ENCODE measurements at places on chromosomes 12 and 14. TPM values are rescaled to one million over a fixed set of nuclear protein-coding genes. Genes with fewer than 3 reads are reported as not detected.

GRCh38 chr14:46306267-46306666, 345.3 kb downstream of the RPL10L start:
- no peak for DNase-seq

DNA sequence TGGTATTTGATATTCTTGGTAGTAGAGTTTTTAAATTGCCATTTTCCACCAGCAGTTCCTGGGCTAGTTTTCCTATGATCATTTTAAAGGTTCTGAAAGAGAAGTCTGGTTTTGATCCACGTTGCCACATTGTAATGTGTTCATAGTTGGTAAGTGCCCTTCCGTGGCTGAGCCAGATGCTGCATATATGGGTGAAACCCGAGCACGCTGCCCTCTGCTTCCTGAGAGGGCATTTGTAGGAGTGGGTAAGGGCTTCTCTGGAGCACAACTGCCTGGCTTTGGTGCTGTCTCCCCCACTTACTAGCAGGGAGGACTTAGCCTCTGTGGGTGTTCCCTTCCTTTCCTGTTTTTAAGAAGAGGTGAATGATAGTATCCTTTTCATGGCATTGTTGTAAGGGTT, 7.1 kb downstream of the SNRNP35 start:
- DNase-seq, result no peak

- DNase-seq, result no peak
Measured at GRCh38 chr12:61823102-61823501, 437.1 kb upstream of the USP15 start.

The DIP2B gene
- total RNA-seq, result 24.4 TPM

DNA sequence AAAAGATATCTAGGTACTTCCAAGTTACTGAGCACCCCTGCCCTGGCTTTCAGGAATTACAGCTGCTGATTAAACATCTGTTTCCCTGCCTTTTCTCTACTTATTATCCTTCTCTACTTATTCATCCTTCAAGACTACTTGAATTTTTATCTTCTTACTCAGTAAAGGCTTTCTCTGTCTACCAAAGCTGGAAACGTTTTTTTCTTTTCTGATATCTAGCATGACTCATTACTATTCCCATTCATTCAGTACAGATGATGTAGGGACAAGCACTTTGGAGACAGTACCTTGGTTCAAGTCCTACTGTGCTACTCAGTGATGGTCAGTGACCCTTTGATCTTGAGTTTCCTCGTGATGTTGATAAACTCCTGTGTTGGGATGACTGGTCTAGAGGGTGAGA, 848.7 kb downstream of the NRXN3 start:
- peak; percentile 57 for DNase-seq

The CDKN3 gene
- total RNA-seq, result 56.5 TPM

DNA sequence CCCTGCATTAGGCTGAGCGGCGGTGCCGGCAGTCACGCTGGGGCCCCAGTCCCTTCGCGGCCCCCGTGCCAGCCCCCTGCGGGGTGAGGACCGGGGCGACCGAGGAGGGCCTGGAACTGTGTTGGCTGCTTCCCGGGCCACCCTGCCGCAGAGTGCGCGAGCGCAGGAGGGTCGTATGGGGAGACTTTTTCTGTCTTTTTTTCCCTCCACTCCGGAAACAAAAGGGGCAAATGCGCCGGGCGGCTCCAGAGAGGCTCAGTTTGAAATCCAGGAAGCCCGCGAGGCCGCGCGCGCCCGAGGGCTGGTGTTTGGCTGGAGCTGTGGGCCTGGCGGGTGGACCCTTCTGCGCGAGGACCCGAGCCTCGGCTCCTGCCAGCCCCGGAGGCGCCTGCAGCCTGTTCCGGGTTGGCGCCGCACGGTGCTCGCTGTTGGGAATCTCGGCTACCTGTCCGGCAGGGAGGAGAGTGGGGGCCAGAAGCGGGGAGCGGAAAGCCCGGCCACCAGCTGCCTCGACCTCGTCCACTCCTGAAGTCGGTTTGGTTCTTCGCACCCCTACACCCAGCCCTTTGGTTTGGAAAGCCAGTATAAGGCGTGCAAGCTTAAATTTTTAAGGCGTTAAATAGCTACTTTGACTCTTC, 638 bp downstream of the PLEKHG3 start:
- no peak for DNase-seq

GRCh38 chr12:10847744-10848143, 1.5 kb downstream of the PRR4 start:
- no peak for DNase-seq

The SMAGP gene
- total RNA-seq, result 29.8 TPM

The CLEC4E gene
- not detected for total RNA-seq

The NAV3 gene
- total RNA-seq, result 134 TPM

DNA sequence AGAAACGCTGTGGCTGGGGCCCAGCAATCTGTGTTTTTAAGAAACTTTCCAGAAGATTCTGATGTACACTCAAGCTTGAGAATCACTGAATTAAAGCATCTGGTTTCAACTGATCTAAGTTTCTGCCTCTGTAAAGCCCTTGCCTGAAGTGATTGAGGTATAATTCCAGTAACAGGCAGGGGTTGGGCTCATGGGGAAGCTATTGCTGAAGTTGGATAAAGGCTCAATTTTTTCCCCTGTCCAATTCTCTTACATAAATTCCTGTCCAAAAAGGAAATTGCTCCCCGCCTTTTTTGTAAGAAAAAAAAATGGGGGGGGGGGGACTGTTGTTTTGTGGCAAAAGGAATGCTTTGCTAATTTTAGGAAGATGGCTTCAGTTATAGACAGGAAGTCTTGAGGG, 337.4 kb downstream of the NUAK1 start:
- no peak for DNase-seq

DNA sequence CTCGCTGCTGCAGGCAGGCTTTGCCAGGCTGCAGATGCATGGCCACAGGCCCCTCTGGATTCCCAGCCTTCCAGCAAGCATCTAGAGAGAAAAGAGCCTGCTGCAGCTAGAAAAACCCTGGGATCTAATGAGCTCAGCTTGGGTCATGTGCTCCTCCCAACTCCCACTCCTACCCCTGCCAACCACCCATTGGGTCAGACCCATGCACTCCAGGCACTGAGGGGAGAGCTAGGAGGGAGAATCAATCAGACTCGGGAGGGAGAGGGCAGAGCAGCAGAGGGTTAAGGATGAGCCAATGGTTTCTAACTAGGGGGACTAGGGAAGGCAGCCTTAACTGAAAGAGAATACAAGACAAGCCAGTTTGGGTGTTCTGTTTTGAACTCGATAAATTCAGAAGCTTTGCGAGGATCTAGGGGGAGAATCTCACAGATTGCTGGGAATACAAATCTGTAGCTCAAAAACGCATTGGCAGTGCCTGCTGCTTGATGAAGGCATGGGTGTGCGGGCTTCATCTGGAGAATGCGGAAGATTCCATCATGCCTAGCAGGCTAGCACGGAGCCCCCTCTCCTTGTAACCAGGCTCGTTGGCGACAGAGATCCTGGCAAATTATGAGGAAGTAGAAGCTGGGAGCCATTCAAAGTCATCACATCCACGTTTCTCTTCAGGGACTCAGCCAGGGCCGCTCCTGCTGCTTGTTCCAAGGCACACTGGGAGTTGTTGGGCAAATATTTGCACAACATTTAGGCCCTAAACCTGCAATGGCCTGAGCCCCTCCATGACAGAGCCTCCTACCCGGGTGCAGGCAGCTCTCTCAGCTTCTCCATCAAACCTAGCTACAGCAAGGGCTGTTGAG, 56.4 kb downstream of the VCPKMT start:
- DNase-seq, result no peak

- no peak for DNase-seq
Measured at GRCh38 chr12:28286352-28286751, 96.1 kb downstream of the CCDC91 start.

The MYO1A gene
- total RNA-seq, result not detected

DNA sequence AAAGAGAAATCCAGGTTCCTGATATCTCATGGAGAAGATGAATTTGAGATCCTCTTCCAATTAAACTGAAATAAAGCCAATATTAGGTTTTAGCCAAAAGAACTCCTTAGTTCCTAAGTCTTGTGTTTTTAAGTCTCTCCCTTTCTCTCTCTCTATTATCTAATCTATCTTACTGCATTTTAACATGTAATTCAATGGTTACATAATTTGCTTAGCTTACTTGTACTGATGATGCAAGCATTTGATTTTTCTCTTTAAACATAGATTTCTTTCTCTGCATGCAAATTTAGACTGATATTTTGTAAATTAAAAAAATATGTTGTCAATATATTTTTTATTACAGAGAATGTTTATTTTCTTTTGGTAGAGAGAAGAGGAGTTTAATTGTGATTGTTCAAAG, 78.2 kb downstream of the MIPOL1 start:
- DNase-seq, result no peak

The NANOG gene
- not detected for total RNA-seq

DNA sequence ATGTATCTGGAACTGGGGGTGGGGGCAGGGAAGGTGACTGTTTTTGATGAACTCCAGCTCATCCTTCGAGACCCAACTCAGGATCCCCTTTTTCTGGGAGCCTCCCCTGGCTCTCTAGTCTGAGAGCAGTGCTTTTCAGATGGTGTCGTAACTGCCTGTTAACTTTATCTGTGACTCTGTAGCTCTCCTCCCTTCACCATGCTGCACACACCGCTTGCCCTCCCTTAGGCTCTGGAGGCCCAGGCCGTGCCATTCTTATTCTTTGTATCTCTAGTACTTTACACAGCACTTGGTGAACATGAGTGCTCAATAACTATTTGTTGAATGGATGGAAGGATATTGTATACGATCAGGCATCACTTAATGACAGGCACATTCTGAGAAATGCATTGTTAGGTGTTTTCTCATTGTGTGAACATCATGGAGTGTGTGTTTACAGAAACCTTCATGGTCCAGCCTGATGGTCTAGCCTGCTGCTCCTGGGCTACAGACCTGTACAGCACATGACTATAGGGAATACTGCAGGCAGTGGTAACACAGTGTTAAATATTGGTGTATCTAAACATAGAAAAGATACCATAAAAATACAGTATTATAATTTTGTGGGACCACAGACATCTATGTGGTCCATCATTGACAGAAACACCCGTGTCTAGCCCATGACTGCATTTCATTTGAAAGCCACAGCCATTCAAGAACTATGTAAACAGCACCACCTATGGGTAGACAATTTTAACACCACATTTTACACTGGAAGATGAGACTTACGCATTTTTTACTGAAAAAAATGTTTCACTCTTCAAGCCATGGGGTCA, 91.8 kb downstream of the EML1 start:
- peak; percentile 58 for DNase-seq

GRCh38 chr14:101873991-101874390, 90.4 kb upstream of the DYNC1H1 start:
- no peak for DNase-seq

GRCh38 chr12:33000016-33000415, 103.4 kb upstream of the PKP2 start:
- no peak for DNase-seq

DNA sequence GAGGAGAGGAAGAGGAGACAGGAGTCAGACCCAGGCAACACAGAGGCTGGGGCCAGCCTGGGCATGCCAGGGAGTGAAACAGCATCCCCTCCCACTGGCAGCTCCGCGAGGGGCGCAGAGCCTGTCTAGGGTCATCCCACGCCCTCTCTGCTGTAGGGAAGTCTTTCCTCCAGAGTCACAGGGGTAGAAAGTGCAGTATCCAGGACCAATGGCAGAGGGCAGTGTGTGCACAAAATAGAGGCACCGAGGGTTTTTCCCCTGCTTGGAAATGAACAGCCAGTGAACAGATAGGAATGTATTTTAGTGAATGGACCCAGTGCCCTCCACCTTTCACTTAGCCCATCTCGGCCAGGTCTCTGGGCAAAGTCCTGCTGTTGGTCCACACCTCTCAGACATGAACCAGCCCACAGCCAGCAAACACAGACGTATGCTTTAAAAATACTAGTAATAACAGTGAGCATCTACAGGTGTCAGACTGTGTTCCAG, 9.4 kb upstream of the KRT74 start:
- DNase-seq, result peak; percentile 45

GRCh38 chr12:5487948-5488625, 56.2 kb downstream of the NTF3 start:
- DNase-seq, result no peak

GRCh38 chr14:38143659-38144505, 63.8 kb upstream of the SSTR1 start:
- DNase-seq, result peak; percentile 78

DNA sequence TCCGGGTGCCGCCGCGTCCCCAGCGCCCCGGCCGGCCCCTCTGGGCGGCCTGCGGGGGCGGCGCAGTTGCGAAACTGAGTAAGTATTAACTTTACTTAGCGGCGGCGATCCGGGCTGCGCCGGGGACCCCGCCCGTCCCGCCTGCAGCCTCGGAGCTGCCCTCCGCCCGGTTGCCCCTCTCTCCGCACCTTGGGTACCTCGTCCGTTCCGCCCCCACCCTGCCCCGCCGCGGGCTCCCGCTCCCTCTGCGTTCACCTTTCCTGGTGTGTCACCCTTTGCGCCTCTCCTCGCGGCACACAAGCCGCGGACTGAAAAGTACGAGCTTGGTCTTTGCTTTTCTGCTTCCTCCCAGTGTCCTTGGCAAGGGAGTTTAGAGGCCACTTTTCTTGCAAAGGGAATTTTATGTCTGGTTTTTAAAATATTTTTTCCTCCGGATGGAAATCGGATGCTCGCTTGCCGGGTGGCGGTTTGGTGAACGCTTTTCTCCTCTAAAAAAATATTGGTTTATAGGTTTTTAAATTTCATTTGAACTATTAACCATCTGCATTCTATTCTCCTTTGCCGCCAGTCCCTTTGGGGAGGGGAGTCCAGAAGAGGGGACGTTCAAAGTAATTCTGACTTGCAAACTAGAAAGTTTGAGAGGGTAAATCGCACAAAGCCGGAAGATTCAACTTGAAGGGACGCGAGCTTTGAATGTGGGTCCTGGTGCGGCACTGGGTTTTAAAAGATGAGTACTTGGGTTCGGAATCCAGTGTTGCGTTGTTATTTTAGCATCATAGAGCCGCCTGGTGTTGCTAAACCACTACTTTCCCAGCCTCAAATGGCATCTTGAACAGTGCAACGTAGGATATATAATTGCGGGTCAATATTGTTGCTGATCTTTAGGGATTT, 834 bp downstream of the RASSF8 start:
- peak; percentile 85 for DNase-seq

DNA sequence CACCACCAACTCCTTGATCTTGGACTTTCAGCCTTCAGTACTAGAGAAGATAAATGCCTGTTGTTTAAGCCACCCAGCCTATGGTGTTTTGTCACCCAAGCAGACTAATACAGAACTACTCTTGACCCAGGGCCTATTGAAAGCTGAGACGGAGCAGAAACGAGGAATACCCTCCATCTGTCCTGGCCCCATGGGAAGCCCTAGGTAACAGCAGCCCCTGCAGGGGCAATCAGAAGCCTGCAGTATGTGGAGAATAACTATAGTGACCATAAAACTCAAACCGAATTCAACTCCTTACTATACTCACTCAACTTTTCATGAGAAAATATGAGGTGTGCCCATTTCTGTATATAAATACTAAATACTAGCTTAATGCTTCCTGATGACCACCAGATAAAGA, 307.4 kb downstream of the NUAK1 start:
- no peak for DNase-seq

DNA sequence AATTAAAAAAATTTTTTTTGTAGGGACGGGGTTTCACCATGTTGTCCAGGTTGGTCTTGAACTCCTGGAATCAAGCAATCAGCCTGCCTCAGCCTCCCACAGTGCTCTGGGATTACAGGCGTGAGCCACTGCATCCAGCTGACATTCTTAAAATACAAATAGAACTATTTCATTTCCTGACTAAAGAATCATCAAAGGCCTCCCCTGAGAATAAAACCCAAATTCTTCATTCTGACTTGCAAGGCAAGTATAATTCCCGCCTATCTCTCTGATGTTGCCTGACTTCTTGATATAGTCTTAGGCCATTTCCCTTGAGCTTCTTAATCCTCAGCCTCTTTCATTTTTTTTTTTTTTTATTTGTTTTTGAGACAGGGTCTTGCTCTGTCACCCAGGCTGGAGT, 4.4 kb upstream of the BICD1 start:
- no peak for DNase-seq

GRCh38 chr14:33943096-33943883, 7.6 kb downstream of the EGLN3 start:
- no peak for DNase-seq

All from HFFc6 (cell line).